ENCODE measurements at places on chromosomes 6 and 20.

DNA sequence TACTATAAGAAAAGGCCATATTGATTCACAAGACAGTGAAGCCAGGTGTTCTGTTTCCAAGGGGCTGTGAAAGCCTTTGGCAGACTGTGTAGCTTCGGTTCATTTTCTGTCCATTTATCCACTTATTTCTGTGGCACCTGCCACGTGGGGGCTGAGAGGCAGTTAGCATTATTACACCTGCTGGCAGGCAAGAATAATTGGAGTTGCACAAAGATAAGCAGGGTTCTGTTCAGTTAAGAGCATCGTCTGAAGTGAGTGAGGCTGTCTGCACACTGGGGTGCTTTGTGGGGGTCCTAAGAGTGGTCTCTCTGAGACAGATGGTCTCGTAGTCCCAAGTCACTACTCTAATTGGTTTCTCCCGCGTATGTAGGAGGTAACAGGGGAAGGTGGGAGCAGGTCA, 60.6 kb upstream of the CCN6 start:
- no peak for DNase-seq

GRCh38 chr6:121408321-121408720, 27.1 kb upstream of the GJA1 start:
- DNase-seq, result no peak

DNA sequence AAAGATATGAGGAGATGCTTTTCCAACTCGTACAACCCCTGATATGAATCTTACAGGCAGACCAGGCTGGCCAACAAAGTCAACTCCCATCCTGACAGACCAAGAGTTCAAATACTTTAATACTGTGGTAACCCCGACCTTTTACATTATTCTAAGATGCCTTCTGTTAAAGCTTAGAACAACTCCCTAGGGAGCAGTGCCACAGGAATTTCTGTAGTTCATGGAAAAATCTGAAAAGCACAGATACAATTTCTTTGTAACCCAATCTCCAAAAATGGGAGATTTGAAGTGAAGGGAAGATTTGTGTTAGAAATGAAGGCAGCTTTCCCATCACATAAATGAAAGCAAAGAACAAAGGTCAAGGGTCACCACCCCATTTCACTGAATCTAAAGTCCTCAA, 151.3 kb upstream of the BEND6 start:
- no peak for DNase-seq

DNA sequence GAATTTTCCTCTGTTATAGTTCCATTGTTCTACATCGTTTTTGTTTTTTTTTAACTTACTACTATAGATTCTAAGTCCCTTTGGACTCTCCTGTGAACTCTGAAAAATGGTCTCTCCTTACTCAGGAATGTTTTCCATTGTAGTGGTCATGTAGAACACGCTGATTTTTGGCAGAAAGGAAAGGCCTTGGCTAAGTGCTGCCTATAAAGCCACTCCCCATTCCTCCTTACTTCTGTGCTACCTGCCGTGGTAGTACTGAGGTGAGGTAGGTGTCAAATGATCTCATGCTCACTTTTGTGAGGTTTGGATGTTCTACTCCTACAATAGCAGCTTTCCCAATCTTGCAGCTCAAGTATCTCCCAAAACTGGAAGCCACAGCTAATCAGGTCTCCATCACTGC, 270.7 kb downstream of the SLC35F1 start:
- DNase-seq, result no peak

GRCh38 chr20:12159261-12159660, 241.6 kb downstream of the BTBD3 start:
- DNase-seq, result no peak
